ENCODE measurements at places on chromosomes 7 and 10. TPM values are rescaled to one million over a fixed set of nuclear protein-coding genes. Genes with fewer than 3 reads are reported as not detected.
A peak's percentile ranks its signal among the peaks of the same experiment; 100 is the strongest.

Gene CCAR1
- polyA plus RNA-seq = 130 TPM

Gene ASB15
- not detected for polyA plus RNA-seq

DNA sequence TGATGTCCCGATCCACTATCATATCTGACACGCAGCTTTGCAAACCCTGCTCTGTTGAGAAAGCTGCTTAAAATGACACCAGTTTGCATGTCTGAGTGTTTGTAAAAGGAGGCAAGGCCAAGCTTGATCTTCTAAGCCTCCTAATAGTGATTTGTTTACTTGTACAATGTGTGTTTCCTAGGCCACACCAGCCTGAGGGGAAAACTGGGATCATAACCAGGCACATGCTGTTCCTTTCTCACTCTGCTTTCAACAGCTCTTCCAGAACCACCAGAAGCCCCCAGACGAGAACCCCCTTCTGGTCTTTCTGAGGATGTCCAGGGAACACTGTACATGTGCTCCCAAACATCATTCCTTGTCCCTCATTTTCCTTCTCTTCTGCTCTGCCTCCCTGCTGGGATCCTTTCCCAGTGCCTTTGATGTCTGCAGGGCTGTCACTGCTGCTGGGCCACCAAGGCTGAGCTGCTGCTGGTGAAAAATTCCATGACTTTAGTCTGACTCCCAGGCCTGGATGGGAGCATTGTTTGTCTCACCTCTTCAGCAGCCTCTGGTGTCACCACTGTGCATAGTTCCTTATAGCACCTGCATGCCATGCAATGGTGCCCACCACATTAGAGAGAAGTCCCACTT is 4.0 kb upstream of the LGI1 start:
- no peaks in the 10 kb centered on the region for H3K4me1 ChIP-seq
- H3K27me3 ChIP-seq = peaks cover 12% of the 10 kb centered on the region
- DNase-seq = no peak
- H3K27ac ChIP-seq = peak overlapping the region; percentile 59

GRCh38 chr7:137789215-137789882 is 57.4 kb downstream of the DGKI start:
- no peaks in the 10 kb centered on the region for H3K27me3 ChIP-seq
- H3K4me1 ChIP-seq = no peaks in the 10 kb centered on the region
- no peak for DNase-seq
- H3K4me3 ChIP-seq = no peak overlapping the region

- no peaks in the 10 kb centered on the region for H3K27me3 ChIP-seq
- no peak overlapping the region for H3K27ac ChIP-seq
- no peaks in the 10 kb centered on the region for H3K4me1 ChIP-seq
Measured at GRCh38 chr7:77917500-77918262, 119.1 kb downstream of the PHTF2 start.

GRCh38 chr10:118278649-118279048 is 63.5 kb downstream of the FAM204A start:
- H3K27ac ChIP-seq = no peak overlapping the region
- H3K4me1 ChIP-seq = no peaks in the 10 kb centered on the region
- H3K36me3 ChIP-seq = no peaks in the 10 kb centered on the region
- no peak for DNase-seq
- H3K4me3 ChIP-seq = no peak overlapping the region

GRCh38 chr7:85070967-85071628 is 115.8 kb downstream of the SEMA3D start:
- no peak for DNase-seq
- H3K4me3 ChIP-seq = no peak overlapping the region
- no peaks in the 10 kb centered on the region for H3K27me3 ChIP-seq
- no peaks in the 10 kb centered on the region for H3K36me3 ChIP-seq
- peaks cover 4% of the 10 kb centered on the region for H3K4me1 ChIP-seq
- no peak overlapping the region for H3K27ac ChIP-seq

All from stomach (tissue), 19 donors.